ENCODE measurements at places on chromosomes 1 and 21.
A peak's percentile ranks its signal among the peaks of the same experiment; 100 is the strongest.

- no peak for DNase-seq
These were observed 11.2 kb upstream of the LORICRIN start for GRCh38 chr1:153248176-153248879.

GRCh38 chr1:21919520-21919919 is 17.6 kb downstream of the HSPG2 start:
- DNase-seq = no peak

DNA sequence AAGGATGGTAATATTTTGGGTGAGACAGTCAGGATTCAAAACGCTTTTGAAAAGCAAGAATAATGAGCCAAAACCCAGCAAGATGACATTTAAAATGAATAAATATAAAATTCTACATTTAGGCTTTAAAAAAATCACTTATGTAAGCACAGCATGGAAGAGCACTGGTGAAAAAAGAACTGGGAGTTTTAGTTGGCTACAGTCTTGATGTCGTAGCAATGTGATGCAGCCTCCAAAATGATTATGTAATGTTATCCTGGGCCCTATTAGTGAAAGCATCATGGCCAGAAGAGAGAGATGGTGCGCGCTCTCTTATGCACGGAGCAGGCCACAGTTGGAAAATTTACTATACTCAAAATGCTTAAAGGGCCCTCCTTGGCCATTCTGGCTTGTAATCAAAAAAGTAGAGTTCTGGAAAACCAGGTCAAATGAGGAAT is 5.1 kb downstream of the KCNJ9 start:
- no peak for DNase-seq

DNA sequence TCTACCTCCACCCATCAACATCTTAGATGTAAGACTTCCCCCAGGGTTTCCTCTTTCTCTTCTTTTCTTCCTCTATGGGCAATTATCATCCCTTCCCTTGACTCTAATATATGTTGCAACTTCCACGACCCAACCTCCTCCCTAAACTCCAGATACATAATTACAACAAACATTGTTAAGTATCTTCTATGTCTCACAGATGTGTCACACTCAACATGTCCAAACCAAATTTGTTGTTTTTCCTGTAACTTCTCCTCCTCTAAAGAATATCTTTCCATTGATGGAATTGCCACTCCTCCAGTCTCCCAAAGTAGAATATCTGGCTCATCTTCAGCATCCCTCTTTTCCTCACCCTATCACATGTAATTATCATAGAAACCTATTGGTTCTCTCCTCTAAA is 314.2 kb downstream of the RWDD3 start:
- no peak for DNase-seq

DNA sequence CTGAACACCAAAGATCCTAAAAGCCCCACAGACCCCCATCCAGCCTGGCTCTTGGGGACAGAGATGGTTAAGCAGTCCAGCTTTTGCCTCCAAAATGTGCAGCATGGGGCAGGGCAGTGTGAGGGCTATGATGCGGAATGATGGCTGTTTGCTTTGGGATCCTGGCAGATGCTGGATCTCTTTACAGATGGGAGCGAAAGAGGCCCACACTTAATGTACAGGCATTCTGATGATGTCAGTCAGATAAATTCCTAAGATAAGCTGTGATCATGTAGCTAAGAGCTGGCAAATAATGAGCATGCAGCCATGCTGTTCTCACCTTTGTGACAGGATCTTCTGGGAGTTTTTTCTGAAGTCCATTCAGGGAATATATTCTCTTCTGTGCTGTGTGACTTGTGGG is 17.6 kb upstream of the KCNQ4 start:
- DNase-seq = no peak

- no peak for DNase-seq
These were observed 42.5 kb downstream of the C1orf21 start for GRCh38 chr1:184429335-184429734.

GRCh38 chr1:8317647-8318381 is at the start of gene SLC45A1:
SLC45A1 (plus strand) TSS chr1:8318114; CDS start chr1:8324330, 6,216 bp downstream.
- DNase-seq = peak; percentile 44

GRCh38 chr1:65398083-65398482 is 22.4 kb upstream of the LEPR start:
- DNase-seq = no peak

DNA sequence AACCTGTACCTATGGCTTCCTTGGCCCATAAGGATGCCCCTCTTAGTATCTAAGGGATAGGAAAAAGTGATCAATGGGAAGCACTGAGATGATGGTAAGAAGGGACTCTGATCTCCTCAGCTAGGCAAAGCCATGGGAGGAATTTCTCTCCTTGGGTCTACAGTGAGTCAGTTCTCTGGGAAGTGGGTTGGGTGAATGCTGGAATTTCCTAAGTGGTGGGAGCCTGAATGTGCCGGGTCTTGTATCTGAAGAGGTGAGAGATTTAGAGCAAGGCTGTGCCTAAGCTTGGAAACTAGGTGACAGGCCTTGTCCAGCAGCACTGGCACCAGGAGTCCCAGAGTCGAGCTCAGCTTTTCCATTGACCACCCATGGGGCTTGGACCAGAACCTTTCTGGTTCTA is 96.3 kb upstream of the SLC2A1 start:
- DNase-seq = no peak

GRCh38 chr1:51280321-51280978 is 44.4 kb downstream of the RNF11 start:
- no peak for DNase-seq

DNA sequence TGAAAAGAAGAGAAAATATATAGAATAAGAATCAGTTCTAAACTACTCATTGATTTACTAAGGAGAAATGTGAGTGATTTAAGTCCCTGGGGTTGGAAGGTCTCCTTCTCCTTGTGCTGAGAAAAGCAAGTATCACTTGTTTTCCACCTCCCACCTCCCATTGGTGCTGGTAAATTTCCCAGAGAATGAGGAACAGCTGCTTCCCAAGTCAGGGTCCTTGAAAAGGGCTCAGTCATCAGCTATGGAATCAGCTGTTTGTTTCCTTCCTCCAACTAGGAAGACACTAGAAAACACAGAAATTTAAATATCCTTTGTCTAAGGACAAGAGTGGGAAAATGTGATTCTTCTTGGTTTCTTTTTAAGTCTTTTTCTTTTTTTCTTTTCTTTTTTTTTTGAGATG is 131.3 kb upstream of the C1orf21 start:
- no peak for DNase-seq

- DNase-seq = no peak
These were observed 4.7 kb downstream of the CFAP410 start for GRCh38 chr21:44334329-44335030.
